ENCODE measurements at places on chromosomes 11 and 22. TPM values are rescaled to one million over a fixed set of nuclear protein-coding genes. Genes with fewer than 3 reads are reported as not detected.

DNA sequence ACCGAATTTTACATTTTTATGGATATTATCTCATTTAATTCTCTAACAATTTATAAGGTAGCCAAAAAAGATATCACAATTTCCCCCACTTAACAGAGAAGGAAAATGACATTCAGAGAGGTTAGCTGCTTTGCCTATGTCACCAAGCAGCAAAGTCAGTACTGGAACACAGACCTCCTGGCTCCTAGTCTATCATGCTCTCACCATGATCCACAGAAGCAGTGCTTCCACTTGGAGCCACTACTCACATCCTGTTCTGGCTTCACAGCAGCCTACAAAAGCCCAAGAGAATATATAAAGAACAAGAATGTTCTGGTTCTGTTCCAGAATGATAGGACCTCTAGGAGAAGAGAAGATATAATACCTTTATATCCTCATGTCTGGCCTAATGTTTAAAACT, 59.5 kb upstream of the SCUBE2 start:
- H3K4me3 ChIP-seq: no peak overlapping the region
- H3K4me1 ChIP-seq: no peaks in the 10 kb centered on the region
- no peaks in the 10 kb centered on the region for H3K27me3 ChIP-seq
- H3K27ac ChIP-seq: no peak overlapping the region
- no peak for DNase-seq

DNA sequence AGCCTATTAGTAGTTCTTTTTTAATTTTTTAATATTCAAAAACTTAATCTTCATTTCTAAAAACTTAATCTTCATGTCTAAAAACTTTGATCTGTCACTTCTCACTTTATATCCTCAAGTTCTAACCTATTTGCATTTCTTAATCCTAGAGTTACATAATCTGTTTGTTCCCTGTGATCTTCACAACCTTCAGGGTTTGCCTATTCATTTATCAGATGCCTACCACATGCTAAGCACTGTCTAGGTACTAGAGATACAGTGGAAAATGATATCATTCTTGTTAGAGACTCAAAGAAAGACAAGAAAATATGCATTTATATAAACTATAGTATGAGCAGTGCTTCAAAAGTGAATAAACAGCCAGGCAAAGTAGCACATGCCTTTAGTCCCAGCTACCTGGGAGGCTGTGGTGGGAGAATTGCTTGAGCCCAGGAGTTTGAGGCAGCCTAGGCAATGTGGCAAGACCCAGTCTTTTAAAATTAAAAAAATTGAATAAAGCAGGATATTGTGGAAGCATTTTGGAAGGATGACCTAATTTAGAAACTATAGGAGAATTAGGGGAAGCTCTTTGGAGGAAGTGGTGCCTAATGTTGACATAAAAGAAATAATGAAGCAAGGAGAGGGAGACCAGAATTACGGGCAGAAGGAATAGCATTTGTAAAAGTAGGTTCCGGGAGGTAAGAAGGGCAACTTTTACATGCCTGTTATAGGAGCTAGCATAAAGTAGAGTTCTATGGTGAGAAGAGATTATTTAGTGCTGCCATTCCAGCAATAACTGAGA, 54.4 kb upstream of the GRK2 start:
- peaks cover 10% of the 10 kb centered on the region for H3K36me3 ChIP-seq
- H3K27me3 ChIP-seq: no peaks in the 10 kb centered on the region

DNA sequence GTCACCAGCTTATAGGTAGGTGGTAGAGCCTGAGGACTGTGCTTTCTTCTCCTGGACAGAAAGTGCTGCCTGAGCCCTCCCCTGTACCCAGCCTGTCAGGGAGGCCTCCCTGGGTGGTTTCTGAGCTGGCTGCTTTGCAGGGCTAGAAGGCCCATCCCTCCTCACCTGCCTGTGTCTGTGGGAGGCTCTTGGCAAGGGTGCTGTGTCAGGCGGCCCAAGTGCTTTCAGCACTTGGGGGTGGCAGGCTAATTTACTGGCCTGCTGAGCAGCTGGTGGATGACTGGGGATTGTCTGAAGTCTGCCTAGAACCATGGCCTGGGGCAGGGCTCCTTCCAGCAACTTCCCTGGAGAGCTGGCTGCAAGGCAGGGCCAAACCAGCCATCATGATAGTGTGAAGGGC, 139.0 kb upstream of the NAV2 start:
- no peak overlapping the region for H3K27ac ChIP-seq
- H3K27me3 ChIP-seq: no peaks in the 10 kb centered on the region
- H3K4me1 ChIP-seq: peaks cover 23% of the 10 kb centered on the region
- no peak overlapping the region for H3K4me3 ChIP-seq

Gene RTN4RL2
- 1.1 TPM for total RNA-seq

Gene F2
- 0.40 TPM for total RNA-seq

DNA sequence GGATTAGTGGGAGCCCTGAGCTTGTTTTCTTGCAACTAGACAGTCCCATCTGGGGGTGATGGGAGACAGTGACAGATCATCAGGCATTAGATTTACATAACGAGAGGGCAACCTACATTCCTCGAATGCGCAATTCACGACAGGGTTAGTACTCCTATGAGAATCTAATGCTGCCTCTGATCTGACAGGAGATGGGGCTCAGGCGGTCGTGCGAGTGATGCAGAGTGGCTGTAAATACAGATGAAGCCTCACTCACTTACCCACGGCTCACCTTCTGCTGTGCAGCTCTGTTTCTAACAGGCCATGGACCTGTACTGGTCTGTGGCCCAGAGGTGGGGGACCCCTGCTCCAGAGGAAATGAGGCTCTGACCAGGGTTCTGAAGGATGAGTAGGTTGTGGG, 125.5 kb downstream of the FBXO7 start:
- H3K4me3 ChIP-seq: no peak overlapping the region
- H3K27me3 ChIP-seq: no peaks in the 10 kb centered on the region
- no peak for DNase-seq
- no peaks in the 10 kb centered on the region for H3K4me1 ChIP-seq
- no peak overlapping the region for H3K27ac ChIP-seq

- peaks cover 45% of the 10 kb centered on the region for H3K4me1 ChIP-seq
- no peaks in the 10 kb centered on the region for H3K27me3 ChIP-seq
- no peak overlapping the region for H3K4me3 ChIP-seq
- DNase-seq: peak; percentile 82
These were observed 7.5 kb upstream of the SYT8 start for GRCh38 chr11:1827095-1827813.
